ENCODE measurements at places on chromosomes 6 and 20.

GRCh38 chr20:59148701-59149493, 14.7 kb upstream of the ZNF831 start:
- no peak for DNase-seq

- peak; percentile 18 for DNase-seq
These were observed 82.8 kb downstream of the MLIP start for GRCh38 chr6:54194067-54194466.

- no peak for DNase-seq
These were observed 858 bp downstream of the RWDD1 start for GRCh38 chr6:116572162-116572561.

GRCh38 chr20:62707921-62708521, 615 bp upstream of the NTSR1 start:
- no peak for DNase-seq

DNA sequence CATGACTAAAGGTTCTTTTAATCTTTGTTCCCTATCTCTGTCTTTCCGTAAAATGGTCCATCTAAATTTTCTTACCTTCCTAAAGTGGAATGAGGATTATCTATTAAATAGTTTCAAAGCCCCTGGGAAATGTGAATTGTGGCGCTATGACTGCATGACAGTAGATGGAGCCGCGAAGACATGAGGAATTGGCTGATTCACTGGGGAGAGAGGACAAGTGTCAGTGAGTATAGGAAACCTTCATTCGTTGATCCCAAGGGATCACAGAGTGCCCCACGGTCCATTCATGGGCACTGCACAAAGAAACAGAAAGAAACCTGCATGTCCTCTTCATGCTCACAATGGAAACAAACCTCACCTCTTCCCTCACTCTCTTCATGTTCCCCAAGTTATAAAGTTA, 479.3 kb upstream of the BTBD3 start:
- no peak for DNase-seq

DNA sequence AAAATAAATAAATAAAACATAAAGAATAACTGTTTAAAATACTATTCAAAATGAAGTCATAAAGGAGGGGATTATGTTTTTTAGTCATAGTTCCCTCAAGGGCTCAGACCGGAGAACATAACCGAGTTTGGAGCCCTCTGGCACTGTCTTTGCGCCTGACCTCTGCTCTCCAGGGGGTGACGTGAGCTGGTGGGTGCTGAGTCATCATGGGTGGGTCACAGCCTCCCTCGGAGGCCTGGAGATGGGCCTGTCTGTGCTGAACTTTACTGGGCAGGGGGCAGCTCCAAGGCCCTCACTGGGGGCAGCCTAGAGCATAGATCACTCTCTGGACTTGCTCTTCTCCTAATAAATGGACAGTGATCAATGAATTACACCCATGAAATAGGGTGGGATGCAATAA, 3.1 kb upstream of the MAVS start:
- peak; percentile 17 for DNase-seq

GRCh38 chr6:38184585-38185080, 365.1 kb downstream of the ZFAND3 start:
- DNase-seq, result no peak

DNA sequence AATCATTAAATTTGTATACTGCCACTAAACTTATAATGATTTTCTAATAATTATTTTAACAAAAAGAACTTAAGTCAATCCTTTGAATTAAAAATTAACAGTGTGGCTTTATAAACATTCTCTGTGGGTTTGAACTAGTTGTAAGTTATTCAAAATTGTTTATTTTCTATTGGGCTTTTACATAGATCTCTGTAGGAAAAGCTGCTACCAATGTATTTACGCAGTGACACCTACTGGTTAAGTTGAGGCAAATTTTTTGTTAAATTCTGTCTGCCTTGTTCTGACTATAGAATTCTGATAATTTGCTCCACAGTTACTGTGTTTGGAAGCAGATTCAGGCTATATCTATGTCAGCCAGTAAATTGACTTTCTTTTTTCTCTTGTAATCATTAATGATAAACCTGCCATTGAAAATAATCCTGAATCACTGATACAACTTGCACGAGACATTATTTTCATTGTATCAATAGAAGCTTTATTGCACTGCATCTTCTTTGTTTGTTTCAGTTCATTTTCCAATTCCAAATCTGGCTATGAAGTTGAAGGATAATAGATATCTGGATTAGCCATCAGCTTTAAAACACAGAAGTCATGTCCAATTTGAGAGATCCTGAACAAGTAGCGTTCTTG, 66.0 kb upstream of the UTRN start:
- peak; percentile 46 for DNase-seq

Data from AG09309 (cell line).